Fibroblast of upper back skin (primary cell): ENCODE measurements at places on chromosomes 6 and 20.

DNA sequence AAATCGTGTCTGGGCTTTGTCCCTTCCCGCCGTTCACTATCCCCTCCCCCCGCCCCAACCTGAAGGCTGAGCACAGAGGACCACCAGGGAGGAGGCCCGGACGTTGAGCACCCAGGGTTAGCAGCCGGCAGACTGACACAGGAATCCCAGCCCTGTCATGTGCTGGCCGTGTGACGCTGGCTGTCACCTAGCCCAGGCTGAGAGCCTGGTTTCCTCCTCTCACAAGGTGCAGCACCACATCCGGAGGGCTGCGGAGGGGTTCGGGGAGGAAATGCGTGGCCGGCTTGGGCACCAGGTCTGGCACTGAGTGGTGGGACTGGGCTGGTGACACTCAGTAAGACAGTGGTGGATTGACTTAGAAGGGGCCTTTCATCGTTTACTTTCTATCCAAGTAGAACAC lies 4.6 kb upstream of the LSM14B start:
- DNase-seq, result no peak

GRCh38 chr6:157443066-157443800 lies 62.2 kb downstream of the ZDHHC14 start:
- DNase-seq, result peak; percentile 89

- DNase-seq, result peak; percentile 86
Observed at GRCh38 chr6:56727097-56727850, 84.6 kb upstream of the DST start.

DNA sequence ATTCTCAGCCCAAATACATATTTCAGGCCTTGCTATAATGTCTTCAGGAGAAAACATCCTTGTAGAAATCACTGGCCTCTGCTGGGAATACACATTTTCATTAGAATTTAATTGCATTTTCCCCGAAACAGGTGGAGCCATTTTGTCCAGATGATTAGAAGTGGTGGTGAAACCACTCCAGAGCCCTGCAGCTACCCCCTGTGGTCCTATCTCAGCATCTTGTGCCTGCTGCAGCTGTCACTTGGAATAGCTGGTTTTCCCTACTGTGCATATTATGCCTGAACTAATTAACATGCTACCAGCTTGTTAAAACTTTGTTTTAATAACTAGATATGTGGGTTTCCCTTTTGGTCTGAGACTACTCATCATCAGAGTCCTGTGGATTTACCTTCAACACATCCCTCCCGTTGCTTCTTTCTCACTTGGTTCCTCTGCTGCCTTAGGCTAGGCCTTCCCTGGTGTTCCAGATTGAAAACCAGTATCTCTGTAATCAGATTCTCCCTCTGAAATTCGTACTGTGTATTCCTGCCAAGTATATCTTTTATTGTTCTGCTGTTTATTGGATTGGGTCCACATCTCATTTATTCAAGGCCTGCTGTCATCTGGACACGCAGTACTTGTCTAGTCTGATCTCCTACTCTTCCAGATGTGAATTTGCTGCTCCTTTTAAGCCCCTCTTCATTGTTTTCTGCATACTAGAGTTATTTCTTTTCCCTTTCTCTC lies 15.2 kb downstream of the DNAH8 start:
- DNase-seq, result no peak

- DNase-seq, result peak; percentile 4
Observed at GRCh38 chr6:126312013-126312665, 27.8 kb upstream of the CENPW start.

GRCh38 chr6:167274270-167274669 lies 16.8 kb upstream of the UNC93A start:
- DNase-seq, result no peak

- peak; percentile 87 for DNase-seq
Observed at GRCh38 chr6:5695260-5696245, 311.2 kb downstream of the NRN1 start.

DNA sequence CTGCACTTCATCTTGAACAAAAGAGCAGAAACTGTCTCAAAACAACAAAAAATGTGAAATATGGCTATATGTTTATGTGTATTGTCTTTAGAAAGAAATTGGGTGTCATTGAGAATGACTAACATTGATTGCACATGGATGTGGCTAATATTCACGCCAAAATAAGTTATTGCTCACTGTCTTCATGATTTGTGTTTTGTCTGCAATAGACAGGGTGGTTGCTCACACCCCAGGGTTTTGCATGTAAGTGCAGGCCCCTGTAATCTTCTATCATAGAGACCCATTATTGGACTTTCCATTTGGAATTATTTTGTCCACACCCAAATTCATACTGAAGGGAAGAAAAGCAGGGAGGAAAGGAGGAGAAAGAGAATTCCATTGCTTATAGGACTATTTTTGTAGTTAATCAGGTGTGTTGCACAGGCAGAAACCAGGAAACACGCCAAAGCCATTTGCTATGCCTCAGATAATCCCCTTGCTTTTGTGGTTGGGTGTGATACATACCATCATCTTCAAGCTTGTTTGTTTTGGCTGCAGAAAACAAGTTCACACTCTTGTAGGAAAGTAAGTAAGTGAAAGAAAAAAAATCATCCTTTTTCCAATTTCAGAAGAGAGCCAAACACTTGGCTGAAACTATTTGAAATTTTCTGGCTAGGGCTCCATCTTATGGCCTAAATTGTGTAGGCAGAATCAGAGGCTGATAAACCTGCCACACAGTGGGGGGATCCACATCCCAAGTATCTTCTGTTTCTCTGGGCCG lies 214.1 kb downstream of the COL12A1 start:
- DNase-seq, result peak; percentile 92

DNA sequence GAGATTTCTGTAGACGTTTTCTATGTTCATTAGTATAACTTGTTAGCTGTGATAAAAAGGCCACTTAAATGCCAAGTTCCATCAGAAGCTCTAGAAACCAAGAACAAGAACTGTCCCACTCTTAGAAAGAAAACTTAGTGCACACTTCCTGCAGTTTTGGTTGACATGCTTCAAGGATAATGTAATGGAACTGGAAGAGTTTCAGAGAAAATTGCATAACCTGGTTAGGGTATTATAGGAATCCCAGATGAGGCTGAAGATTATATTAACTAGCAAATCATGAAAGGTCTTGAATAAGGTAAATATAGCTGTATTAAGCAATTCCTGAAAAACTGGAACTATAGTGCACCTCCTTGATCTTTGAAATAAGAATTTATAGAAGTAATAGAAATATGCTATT lies 1.8 kb upstream of the PHACTR2 start:
- peak; percentile 78 for DNase-seq

GRCh38 chr6:113570161-113570560 lies 287.0 kb upstream of the MARCKS start:
- DNase-seq, result peak; percentile 75
